GM13977 (cell line): ENCODE measurements at places on chromosomes 1 and 21.

DNA sequence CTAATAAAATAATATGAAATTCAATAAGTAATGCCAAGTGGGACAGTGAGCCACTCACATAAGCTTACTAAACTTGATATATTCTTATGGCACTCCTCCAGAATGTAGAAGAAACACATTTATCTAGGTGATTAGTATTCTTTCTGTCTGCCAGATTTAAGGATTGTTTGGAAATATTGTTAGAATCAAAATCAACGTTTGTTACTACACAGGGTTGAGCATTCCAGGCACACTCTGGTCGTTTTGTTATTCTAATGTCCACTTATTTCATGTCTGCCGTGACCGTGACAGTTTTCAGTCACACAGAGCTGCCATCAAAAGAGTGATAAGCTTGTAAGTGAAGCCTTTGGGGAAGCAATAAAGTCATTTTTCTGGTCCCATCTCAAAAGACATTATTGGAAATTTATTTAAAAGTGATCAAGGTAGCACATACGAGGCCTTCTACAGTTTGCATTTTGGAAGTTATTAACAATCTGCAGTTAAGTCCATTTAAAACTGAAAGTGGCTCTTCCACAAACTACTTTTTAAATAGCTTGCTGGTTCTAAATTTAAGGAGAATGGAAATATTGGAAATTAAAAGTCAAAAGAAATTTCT is 38.0 kb downstream of the NFIA start:
- no peak for DNase-seq

- DNase-seq, result no peak
Measured at GRCh38 chr1:91700332-91700731, 185.6 kb downstream of the TGFBR3 start.

- DNase-seq, result no peak
Measured at GRCh38 chr21:25381936-25382452, 225.3 kb downstream of the MRPL39 start.

DNA sequence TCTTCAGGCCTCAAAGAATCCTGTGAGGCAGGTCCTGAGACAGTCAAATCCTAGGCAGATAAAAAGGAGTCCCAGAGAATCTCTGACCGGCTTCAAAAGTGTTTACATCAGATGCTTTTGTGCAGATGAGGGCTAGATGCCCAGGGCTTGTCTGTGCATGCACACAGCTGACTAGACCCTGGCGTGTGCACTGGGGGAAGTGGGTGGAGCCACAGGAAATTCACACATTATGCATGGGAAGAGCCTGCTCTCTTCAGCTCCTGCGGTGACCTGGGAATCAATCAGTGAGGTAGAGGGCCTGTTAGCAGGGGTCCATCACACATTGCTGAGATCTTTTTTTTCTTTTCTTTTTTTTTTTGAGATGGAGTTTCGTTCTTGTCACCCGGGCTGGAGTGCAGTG is 36.6 kb upstream of the NHLH2 start:
- DNase-seq, result no peak

- no peak for DNase-seq
Measured at GRCh38 chr1:11482198-11482597, 3.2 kb downstream of the DISP3 start.

DNA sequence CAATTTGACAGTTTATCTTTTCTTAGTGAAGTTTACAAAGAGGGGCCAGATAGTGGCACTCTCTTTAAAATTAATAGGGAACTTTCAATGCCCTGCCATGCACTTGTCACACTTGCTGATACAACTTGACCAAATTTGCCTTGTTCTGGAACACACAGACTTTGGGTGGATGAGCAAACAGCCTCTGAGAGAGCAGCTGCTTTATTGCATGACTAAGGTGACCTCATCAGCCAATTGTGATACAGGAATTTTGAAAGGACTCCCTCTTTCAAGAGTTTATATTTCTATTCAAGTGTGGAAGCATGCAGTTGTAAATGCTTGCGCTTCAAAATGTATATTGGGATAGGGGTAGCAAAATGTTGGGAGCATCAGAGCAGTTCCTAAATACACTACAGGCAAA is 2.1 kb upstream of the RGS1 start:
- DNase-seq, result no peak

DNA sequence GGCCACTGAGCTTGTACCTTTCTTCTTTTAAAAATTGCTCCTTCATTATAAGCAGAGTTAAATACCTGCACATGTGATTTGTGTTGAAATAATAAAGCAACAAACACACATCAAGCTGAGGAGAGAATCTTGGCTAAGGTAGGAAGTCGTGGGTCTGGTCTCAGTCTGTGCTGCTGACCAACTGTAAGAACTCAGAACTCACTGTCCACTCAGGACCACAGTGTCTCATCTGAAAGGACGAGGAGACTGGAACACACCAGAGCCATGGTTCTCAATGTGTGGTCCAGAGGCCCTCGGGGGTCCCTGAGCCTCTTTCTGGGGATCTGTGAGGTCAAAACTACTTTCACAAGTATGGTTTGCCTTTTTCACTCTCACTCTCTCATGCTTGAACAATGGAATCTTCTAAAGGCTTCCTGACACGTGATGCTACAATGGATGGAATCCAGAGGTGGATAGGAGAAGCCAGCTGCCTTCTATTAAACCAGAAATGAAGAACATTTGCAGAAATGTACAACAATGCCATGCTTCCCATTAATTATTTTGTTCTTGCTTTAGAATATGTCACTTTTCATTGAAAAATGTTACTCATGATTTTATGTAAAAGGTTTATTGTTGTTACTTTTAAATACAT is 17.3 kb upstream of the ETS2 start:
- DNase-seq, result no peak

- DNase-seq, result no peak
Measured at GRCh38 chr1:229254910-229255541, 15.9 kb upstream of the RAB4A start.

- DNase-seq, result no peak
Measured at GRCh38 chr1:150777544-150777943, 12.0 kb upstream of the CTSS start.

GRCh38 chr1:204334455-204334854 is 25.3 kb downstream of the PLEKHA6 start:
- DNase-seq, result no peak

GRCh38 chr1:111955755-111956154 is 33.7 kb downstream of the KCND3 start:
- no peak for DNase-seq

- no peak for DNase-seq
Measured at GRCh38 chr1:226059709-226060108, 2.8 kb upstream of the H3-3A start.

- DNase-seq, result no peak
Measured at GRCh38 chr21:26840912-26841311, 4.3 kb downstream of the ADAMTS1 start.

GRCh38 chr1:5993556-5994491 is 1.6 kb upstream of the NPHP4 start:
- no peak for DNase-seq

GRCh38 chr1:154327466-154328317 is 2.4 kb downstream of the ATP8B2 start:
- DNase-seq, result no peak

DNA sequence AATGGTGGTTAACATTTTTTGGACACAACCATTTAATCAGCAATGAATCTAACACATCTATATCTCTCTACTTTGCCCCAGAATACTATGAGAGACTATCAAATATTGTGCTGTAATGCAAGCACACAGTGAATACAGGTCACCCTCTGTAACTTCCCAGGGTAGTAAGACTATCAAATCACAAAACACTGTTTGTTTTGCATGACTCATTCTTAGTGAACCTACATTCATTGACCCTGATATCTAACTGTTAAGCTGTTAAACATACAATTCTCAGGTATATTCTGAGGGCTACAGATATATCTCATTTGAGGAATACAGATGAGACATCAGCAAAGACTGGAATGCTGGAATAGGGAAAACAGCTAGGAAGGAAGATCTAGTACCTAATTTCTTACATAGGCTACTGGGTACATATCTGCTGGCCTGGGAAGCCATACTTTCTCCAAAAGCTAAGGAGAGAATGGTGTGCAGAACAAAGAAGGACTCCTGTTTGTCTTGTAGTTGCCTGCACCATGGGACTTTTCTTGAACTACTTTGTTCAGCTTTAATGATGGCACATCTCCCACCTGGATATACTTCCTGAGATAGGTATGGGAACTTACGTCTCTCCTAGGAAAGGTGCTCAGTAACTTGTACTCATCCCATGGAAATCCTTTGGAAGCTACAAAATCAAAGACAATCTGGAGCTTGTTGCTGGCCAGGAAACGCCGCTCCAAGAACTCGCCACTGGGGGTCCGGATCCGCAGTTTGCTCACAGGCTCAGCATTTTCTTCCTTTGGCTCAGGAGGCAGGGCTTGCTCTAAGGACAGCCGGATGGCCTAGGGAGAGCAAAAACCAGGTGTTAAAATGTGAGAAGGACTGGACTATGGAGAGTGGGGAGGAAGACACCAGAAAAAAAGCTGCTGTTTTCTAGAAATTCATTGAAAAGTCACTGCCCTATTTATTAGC is 51.9 kb upstream of the DMRTA2 start:
- DNase-seq, result no peak

DNA sequence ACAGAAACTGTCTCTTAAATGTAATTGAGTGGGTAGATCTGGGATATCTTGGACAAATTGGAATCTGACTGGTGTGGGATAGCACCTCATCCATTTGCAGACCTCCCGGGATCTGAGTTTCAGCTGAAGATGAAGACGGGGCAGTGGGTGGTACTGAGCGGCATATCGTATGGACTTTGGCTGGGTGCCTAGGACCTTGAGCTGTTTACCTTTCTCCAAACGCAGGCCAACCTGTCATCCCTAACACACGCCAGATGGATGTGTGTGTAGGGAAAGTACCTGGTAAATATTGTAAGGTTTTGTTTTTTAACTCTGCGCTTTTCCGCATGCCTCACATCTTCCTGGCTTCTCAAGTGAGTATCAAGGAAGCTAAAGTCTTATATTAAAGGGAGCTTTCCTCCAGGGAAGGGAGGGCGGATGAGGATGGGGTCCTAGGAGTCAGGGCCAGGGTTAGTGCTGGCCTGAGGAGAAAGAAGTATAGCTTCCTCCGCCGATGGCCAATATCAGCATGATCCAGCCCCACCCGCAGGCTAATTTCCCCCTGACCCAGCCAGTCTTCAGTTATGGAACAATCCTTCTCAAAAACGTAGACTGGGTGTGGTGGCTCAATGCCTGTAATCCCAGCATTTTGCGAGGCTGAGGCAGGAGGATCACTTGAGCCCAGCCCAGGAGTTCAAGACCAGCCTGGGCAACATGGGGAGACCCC is 26.2 kb downstream of the ATP8B2 start:
- no peak for DNase-seq

GRCh38 chr1:200281201-200281835 is 128.5 kb downstream of the ZNF281 start:
- no peak for DNase-seq

DNA sequence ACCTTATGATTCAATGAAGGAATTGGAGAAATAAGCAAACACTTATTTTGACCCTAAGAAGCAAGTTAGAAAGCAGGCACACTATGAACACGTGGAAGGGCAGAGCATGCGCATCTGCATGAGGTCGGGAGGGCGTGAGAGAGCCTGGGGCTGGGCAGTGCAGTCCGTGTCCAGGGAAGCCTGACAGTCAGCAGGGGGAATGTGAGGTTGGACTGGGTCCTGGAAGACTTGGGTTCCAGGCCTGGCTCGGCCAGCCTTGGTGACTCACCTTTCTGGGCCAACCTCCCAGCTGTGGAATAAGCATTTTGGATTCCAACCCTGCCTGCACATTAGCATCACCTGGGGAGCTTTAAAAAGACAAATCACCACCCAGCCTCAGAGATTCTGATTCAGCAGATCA is 26.6 kb upstream of the LMX1A start:
- DNase-seq, result no peak

GRCh38 chr21:33254766-33255165 is 11.4 kb upstream of the IL10RB start:
- no peak for DNase-seq
